ENCODE measurements at places on chromosomes 7 and 10.
A peak's percentile ranks its signal among the peaks of the same experiment; 100 is the strongest.

- DNase-seq = peak; percentile 39
Measured at GRCh38 chr7:102012941-102013461, 195.6 kb downstream of the CUX1 start.

- no peak for DNase-seq
Measured at GRCh38 chr10:10205906-10206305, 811.8 kb upstream of the CELF2 start.

GRCh38 chr7:7176406-7177043 is 5.8 kb upstream of the C1GALT1 start:
- no peak for DNase-seq

DNA sequence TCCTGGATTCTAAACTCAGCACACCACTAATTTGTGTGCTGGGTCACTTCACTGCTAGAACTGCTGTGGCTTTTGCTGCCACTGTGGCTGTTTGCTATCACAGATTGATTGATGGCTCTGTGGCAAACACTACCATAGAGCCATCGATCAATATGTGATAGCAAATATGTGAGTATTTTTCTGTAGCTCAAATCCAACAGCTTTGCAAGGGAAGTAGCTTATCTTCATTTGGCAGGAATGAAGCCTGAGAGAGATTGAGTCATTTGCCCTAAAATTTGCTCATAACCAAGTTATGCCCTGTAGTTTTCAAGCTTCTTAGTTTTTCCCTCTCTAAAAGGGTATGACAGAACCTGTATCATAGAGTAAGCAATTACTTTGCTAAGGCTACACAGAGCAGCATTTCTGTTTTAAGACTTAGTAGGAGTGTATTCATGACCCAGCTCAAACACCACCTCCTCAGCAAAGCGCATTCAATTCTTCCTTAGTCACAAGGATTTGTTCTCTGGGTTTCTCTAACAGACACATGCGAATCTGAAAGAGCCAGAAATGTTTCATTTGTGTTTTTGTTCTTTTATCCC is 43.1 kb downstream of the MINPP1 start:
- no peak for DNase-seq

DNA sequence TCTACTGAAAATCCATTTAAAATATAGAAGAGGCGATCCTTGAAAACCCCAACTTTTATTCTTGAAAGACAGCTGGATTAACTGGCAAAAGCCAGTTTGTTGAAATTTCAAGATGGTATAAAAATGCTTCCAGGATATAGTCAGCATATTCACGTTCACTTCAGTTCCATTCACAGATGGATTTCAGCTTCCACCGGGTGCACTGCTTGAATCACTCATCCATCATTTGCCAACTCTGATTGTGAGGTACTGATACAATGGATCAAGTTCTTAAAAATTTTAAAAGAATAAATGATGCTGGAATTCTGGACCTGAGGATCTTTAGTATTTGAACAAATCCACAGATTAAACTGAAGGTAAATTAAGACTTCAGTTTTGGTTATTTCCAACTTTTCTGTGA is 2.4 kb downstream of the PURB start:
- DNase-seq = no peak

GRCh38 chr7:68601826-68602225 is 996.4 kb upstream of the AUTS2 start:
- DNase-seq = no peak

- no peak for DNase-seq
Measured at GRCh38 chr10:49225218-49225876, 37.2 kb upstream of the TMEM273 start.

DNA sequence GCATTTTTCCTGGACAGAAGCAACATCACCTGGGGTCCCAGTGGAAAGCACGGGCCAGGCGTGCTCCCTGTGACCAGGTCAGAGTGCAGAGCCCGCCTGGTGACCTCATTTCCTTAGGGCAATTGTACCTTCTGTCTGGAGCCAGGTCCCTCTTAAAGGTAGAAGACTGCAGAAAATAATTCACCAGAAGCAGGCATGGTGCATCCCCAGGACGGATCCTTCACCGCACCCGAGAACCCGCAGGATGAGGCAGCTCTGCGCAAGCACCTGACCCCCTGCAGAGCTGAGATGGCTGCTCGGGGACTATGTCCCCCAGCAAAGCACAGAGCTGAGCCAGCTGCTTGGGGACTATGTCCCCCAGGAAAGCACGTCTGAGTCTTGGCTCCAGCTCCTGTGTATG is 557.6 kb downstream of the PTPRN2 start:
- no peak for DNase-seq

DNA sequence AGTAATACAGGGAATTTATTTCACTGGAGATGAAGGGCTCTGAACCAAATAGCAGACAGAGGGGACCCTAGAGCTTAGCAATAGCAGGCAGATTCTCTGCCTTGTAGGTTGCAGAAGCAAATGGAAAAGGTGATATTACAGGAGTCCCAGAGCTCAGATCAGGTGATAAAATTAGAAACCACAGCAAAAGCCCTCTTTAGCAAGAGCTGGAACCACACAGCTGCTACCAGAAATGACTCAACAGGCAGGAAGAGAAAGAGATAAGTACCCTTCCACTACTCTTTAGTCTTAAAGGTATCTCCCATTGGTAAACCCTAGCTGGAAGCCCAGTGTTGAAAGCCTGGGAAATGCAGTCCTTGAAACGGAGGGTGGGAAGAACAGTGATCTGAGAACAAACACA is 535.6 kb upstream of the GHITM start:
- DNase-seq = no peak

DNA sequence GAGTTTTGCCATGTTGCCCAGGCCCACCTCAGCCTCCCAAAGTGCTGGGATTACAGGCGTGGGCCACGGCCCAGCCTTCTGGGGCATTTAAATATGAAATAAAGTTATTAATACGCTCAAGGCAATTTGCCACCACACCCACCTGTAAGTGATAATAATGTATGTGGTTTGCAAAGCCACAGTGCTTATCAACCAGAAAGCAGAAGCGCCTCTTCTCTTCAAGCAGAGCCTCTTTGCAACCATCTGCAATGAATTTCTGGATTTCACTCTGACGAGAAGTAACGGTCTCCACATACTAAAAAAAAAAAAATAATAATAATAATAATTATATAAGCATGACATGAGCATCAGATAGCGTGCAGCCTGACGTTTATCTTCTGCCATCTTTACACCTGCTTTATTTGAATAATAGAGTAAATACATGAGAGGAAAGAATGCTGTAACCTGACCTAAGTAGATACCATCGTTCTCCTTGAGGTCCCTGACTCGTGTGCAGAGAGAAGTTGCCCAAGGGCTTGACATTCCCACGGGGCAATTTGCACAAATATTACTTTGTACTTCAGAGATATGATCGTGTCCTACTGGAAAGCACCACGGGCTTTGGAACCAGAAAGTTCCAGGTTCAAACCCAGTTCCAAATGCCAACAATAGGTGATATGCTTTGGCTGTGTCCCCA is 34.0 kb downstream of the BRI3 start:
- DNase-seq = no peak

GRCh38 chr7:89002981-89003956 is 207.7 kb upstream of the TEX47 start:
- no peak for DNase-seq

DNA sequence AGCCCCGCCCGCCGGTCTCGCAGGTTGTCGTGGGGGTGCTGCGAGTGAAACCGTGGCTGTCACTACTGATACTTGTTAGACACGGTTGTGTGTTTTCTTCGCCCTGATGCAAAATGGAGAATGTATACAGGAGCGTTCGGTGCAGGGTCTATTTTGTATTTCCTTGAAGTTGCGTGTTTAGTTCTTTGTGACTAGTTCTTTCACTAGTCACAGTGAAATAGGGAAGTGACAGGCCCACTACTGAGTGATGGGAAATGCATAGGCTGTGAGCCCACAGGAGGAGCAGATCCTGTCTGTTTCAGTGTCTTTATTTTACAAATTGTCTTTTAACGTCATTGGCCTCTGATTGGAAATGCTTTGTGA is 675 bp downstream of the ABRAXAS2 start:
- no peak for DNase-seq

- no peak for DNase-seq
Measured at GRCh38 chr7:91659096-91659495, 221.4 kb downstream of the MTERF1 start.

GRCh38 chr7:41705109-41705901 is 2.4 kb upstream of the INHBA start:
- peak; percentile 86 for DNase-seq

DNA sequence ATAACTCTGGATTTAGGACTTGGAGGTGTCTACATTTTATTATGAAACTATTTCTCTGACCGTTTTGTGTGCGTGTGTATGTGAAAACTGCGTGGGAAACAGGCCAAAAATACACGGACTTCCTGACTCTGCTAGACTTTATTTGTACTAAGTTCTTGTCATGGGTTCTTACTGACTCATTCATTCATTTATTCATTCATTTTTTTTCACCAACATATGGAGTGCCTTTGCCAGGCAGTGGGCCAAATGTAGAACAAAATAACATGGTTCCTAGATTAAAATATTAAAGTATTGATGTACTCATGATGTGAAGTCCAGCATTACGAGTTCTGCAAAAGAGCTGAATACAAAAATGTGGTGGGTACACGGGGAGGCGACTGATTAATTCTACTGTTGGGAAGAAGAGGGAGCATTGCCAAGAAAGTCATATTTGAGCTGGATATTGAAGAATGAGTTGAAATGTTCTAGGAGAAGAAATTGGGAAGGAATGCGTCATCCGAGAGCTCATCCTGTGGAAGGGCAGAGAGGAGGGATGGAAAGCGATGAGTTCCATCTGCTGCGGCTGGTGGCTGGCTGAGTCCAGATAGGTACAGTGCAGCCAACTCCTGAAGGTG is 24.6 kb downstream of the CACNB2 start:
- DNase-seq = no peak

- no peak for DNase-seq
Measured at GRCh38 chr10:66892871-66893270, 33.0 kb upstream of the LRRTM3 start.

GRCh38 chr10:15516256-15517085 is 145.4 kb upstream of the FAM171A1 start:
- no peak for DNase-seq

DNA sequence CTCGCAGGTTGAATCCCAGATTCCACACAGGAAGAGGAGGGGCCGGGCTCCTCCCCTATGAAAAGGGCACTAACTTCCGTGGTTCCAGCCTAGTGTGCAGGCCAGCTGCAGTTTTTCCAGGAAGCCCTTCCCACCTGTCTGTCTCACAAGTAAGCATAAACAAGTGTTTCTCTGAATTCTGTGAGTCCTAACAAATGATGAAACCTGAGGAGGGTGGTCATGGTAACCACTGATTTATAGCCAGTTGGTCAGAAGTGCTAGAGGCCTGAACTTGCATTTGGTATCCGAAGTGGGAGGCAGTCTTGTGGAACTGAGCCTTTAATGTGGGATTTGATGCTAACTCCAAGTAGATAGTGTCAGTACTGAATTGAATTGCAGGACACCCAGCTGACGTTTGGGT is 54.7 kb upstream of the STEAP4 start:
- DNase-seq = peak; percentile 86

DNA sequence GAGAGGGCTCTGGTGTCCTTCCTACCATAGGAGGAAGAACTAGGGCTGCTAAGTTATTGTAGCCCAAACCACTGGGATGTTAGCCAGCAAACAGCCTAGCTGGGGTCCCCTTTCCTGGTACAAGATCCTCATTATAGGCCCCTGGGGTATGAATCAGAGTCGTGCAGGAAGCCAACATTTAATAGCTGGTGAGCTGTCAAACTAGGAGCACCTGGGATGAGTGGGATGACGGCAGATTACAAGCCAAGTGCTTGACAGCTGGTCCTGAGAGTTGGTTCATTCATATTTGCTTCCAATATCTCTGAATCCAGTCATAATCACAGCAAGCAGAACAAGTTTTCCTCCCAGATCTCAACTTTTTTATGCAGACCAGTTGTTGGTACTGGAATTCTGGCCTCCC is 25.1 kb upstream of the DNAJB12 start:
- no peak for DNase-seq

- no peak for DNase-seq
Measured at GRCh38 chr10:14837003-14837756, 657 bp downstream of the CDNF start.

- no peak for DNase-seq
Measured at GRCh38 chr10:89649051-89649450, 4.0 kb upstream of the PANK1 start.

DNA sequence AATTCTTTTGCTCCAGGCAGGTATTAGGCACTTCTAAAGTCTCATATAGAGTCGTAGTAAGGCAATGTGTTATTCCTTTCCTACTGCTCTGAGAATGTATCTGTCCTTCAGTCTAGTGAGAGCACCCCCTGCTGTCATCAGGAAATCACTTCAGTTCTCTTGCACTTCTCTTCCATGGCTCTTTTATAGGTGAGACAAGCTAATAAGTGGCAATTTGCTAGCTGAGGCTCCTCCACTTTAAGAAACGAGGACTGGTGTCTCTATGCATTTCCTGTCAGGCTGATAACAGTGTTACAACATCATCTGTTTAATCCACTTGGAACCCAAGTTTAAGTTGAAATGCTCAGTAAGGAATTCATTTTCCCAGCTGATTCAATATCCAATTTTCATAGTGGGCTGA is 350.6 kb downstream of the TFEC start:
- peak; percentile 19 for DNase-seq

- DNase-seq = no peak
Measured at GRCh38 chr7:28758186-28758585, 199.9 kb downstream of the TRIL start.

DNA sequence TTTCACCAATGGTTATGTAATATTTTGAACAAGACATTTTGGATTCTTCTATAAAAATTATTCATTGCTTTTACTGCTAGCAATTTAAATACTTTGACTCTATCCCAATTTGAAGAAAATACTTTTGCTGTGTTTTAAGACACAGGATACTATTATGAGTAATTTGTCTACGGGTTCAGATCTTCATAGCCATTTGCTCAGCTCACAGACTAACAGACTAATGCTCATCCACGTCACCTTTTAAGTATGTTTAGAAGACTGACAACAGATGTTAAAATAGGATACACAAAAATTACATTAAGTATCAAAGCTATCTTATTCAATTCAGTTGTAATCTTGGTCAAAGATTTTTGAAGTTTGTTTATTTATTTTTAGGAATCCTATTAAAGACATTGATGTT is 251.3 kb upstream of the CHRM2 start:
- DNase-seq = no peak

DNA sequence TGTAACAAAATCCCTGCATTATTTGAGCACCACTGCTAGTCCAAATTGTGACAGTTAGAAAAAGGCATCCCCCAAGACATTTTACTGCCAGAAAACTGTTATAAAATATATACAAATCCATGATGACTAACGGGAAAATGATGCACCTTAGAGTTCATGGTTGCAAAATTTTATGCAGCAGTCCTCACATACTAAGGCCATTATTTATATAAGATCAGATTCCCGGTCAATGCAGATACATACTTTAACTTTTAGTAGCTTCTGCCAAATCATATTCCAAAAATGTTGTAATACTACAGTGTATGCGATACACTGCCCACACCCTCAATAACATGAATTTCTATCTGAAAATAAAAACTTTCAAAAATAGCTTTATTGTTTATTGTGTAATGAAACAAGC is 239.9 kb upstream of the ZNF32 start:
- no peak for DNase-seq
